ENCODE measurements at places on chromosomes 11 and 22. TPM values are rescaled to one million over a fixed set of nuclear protein-coding genes. Genes with fewer than 3 reads are reported as not detected.

Gene FUT4
- 0.27 TPM for total RNA-seq

- DNase-seq, result no peak
Measured at GRCh38 chr11:118258410-118258809, 5.7 kb downstream of the MPZL2 start.

DNA sequence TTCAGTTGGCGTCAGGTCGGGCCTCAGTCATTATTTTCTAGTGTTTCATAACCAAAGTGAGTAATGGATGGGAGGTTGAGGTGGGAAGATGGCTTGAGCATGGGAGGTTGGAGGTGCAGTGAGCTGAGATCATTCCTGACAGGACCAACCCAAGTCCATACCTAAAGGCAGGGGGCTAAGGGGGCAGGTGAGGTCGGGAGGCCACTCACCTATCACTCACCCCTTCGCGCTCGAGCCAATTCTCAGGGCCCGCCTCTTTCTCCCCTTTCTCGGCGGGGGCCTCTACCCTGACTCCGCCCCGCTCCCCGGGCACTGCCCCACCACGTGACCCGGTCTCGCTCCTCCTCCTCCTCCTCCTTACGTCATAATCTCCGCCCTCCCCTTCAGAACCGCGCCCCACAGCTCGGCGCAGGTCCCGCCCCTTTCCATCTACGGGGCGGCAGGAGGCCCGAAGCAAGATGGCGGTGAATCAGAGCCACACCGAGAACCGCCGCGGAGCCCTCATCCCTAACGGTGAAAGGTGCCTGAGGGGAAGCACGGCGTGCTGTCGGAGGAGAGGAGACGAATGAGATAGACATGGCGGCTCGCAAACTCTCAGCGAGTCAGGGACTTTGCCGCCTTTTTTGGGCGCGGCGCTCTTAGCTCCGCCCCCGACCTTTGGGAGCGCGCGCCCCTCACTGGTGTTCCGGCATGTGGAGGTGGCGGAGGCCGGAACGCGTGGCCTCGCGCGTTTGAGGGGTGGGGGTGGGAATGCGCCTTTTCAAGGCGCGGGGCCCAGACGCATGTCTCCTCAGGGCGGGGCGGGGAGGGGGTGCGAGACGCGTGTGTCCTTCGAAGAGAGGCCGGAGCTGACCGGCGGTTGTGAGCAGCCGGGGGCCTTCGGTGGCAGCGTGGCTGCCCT is at the start of gene WBP2NL:
TSS of gene WBP2NL (plus strand) at position 428 of the 901 bp plus-strand sequence. CDS start at position 459, 31 bp downstream.
- peak; percentile 75 for DNase-seq

- DNase-seq, result no peak
Measured at GRCh38 chr11:17350455-17351171, 987 bp upstream of the NCR3LG1 start.

DNA sequence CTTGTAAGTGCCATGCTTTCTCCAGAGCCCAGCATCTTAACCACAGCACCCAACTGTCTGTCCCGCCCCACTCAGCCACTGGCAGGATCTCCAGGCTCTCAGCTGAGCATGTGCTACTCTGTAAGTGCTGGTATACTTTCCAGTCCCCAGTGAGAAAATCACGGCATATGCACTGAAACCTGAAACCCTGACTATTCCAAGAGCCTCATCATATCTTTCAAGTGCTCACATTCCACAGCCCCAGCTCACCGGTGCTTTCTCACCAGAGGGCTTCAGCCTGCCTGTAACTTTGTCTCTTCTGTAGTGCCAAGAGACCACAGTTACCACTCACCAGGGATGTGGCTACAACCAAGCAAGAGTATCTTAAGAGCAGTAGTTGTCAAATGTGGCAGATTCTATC is 24.4 kb upstream of the PAMR1 start:
- DNase-seq, result peak; percentile 91

GRCh38 chr11:117569911-117570310 is 227.1 kb downstream of the DSCAML1 start:
- DNase-seq, result no peak

DNA sequence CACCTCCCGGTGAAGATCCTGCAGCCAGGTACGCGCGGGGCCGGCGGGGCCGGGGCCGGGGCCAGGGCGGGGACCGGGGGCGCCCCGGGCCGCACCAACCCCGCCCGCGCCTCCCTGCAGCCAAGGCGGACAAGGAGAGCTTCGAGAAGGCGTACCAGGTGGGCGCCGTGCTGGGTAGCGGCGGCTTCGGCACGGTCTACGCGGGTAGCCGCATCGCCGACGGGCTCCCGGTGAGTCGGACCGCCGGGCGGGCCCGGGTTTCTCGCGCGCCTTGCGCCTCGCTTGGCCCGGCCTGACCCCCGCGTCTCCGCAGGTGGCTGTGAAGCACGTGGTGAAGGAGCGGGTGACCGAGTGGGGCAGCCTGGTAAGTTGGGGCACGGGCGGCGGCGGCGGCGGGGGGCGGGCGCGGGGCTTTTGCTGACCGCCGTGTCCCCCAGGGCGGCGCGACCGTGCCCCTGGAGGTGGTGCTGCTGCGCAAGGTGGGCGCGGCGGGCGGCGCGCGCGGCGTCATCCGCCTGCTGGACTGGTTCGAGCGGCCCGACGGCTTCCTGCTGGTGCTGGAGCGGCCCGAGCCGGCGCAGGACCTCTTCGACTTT is 531 bp downstream of the PIM3 start:
- peak; percentile 61 for DNase-seq

GRCh38 chr22:19759427-19760057 is 1.0 kb upstream of the TBX1 start:
- no peak for DNase-seq

DNA sequence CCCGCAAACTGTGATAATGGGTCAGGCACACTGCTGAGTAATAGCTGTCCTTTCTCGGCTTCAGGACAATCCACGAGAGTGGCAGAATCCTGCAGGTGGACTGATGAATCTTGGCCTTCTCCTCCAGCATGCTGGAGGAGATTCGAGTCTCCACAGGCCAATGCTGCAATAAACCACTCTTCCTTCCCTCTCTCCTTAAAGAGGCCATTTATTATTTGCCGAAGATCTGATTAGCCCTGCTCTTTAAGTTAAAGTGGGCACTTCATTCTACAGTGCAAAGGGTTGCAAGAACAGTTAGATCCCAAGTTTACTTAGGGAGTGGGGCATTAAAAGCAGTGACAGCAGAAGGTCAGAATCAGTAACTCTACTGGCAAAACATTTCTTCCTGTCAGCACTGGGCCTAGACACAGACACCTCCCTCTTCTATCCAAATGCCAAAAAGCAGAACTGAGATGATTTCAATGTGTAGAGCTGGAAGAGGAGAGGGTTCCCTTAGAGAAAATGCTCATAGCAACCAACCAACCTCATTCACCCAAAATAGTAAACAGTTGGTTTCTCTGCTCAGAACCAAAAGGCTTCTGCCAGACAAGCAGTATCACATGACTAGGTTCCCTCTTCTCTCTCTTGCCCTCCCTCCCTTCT is 121.7 kb downstream of the SGSM3 start:
- no peak for DNase-seq

Data from mammary epithelial cell (primary cell).